NCI-H774 (cell line): ENCODE measurements at places on chromosomes 4 and X.

GRCh38 chr4:34878961-34879360, 1365.4 kb downstream of the ARAP2 start:
- DNase-seq = no peak

DNA sequence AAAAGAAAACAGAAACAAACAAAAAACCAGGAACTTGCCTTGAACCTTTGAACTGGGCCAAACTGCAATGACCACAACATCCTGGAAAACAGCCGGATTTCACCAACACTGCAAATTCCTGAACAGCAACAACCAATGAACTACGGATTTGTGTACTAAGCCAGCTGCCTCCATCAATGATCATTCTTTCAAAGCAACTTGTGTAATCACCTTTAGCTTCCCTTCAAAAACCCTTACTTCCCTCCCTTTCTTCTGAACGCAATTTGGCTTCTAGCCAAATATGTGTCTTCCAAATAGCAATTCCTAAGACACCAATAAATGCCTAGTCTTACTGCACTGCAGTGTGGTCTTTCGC, 98.5 kb upstream of the FAM47C start:
- DNase-seq = no peak

- DNase-seq = no peak
These were observed 110.4 kb upstream of the TRIM2 start for GRCh38 chr4:153093802-153094201.

- no peak for DNase-seq
These were observed 107.6 kb upstream of the CBR4 start for GRCh38 chr4:169117591-169118081.

GRCh38 chrX:17242470-17242869, 132.5 kb upstream of the NHS start:
- DNase-seq = peak; percentile 26

DNA sequence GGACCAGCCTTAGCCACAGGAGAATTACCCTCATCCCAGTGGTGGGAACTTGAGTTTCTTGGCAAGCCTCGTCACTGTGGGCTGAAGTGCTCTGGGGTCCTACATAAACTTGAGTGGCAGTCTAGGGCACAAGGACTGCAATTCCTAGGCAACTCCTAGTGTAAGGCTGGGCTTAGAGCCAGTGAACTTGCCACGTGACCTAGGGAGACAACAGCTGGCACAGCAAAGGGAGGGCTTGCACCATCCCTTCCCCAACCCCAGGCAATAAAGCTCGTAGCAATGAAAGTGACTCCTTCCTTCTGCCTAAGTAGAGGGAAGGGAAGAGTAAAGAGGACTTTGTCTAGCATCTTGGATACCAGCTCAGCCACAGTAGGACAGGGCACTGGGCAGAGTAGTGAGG, 81.8 kb downstream of the TEX11 start:
- no peak for DNase-seq

- no peak for DNase-seq
These were observed 34.6 kb downstream of the USP9X start for GRCh38 chrX:41119803-41120202.

DNA sequence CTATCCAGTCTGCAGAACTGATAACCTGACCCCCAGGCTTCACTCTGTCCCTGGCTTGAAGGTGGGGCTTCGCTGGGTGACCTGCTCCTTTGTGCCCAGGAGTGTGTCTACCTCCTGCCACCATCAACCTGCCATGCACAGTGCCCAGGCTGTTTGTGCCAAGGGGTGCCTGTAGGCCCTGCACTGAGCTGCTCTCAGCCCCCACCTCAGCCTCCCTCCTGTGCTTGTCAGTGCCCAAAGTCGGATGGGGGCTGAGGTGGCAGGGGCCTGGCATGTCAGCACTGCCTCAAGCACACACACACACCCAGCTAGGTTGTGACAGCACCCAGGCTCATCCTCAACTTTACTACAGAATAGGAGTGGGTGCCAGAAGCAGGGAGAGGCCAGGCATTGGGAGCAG, 23.5 kb downstream of the SPCS3 start:
- no peak for DNase-seq

GRCh38 chr4:186724058-186724863, 605 bp upstream of the FAT1 start:
- no peak for DNase-seq

- DNase-seq = no peak
These were observed 161.0 kb upstream of the RAPGEF2 start for GRCh38 chr4:158941895-158942294.

- no peak for DNase-seq
These were observed 39.0 kb downstream of the FRMD7 start for GRCh38 chrX:132088864-132089263.

GRCh38 chr4:14532436-14532835, 469.8 kb upstream of the CPEB2 start:
- DNase-seq = no peak

- DNase-seq = no peak
These were observed 968.5 kb downstream of the C4orf33 start for GRCh38 chr4:130064471-130064870.

- no peak for DNase-seq
These were observed 1496.3 kb downstream of the PCDH7 start for GRCh38 chr4:32216502-32216901.

GRCh38 chrX:41332408-41333002, 1.5 kb upstream of the DDX3X start:
- DNase-seq = no peak

GRCh38 chr4:99447513-99447912, 12.4 kb upstream of the ADH7 start:
- no peak for DNase-seq

DNA sequence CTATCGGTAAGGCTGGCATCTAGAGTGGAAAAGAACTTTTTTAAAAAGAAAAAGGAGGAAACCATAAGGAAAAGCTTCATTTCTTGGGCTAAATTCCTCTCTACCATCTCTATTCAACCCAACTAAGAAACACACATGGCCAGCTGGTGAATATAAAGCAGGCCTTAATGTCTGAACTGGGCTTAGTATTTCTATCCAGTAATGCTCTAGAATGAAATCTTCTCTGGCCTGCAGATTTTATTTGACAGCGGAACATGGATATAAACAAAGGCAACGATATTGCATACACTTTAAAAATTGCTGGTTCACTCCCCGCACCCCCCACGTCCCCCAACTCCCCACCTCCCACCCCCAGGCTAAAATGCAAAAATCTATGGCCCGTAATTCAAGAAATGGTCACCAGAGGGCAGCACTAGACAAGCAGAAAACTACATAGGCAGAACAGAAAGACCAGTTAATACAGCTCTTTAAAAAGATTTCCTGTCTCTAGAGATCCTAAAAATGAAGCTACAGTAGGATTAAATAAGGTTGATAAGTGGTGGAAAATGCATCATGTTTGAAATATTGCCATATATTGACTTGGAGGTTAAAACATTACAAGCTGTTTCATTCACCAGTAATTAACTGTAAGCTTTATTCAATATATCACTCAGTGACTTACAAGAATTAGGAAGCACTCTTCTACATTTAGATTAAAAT, 155.2 kb upstream of the GALNT7 start:
- no peak for DNase-seq

DNA sequence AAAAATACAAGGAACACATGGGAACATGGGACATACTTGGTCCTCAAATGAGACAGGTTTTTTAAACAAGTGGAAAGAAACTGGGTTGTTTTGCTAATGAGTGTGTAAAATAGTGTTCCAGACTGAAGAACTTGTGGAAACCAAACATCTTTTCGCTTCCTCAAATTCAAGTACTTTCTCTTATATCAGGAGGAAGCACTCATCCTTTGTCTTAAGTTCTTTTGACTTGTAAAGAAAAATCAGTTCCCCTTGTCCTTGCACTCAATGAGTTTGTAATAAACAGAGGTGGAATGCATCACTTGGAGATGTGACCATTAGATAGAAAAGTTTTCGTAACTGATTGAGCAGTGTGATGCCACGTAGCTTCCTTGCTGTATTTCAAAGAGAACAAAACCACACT, 101.1 kb downstream of the PHOX2B start:
- no peak for DNase-seq

- no peak for DNase-seq
These were observed 556 bp downstream of the ATP5ME start for GRCh38 chr4:673349-674091.

DNA sequence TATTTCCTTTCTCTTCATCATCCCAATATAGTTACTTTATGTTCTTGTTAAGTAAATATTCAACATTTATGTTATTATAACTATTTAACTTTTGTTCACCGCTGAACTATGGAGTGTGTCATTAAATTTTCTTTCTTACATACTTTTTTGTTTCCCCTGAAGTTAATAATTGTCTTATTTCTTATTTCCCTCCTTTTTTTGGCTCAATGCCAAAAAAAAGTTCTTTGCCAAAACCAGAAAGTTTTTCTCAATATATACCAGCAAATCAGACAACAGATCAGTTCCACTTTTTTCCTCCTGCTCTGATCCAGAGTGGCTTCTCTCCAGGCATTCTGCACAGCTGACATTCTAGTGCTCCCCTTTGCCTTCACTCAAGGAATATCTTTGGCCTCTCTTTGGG, 187.0 kb upstream of the PPARGC1A start:
- DNase-seq = no peak

DNA sequence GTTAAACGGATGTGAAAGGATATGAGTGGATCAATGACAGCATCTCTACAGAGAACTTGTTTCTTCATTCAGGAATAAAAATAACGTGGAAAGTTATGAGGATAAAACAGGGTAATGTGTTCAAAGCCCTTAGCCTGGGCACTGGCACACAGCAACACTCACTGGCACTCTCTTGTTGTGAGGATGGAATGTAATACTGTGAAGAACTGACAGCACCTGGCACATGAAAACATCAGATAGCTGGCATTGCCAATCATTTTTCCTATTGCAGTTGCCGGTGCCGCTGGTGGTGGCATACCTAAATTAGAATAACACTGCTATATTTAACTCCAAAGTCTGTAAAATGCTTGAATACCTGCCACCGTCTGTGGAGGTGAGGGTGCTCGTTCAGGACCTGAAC, 1061.2 kb downstream of the DMD start:
- no peak for DNase-seq

- DNase-seq = no peak
These were observed 563 bp downstream of the FAM13A start for GRCh38 chr4:89056292-89056952.

DNA sequence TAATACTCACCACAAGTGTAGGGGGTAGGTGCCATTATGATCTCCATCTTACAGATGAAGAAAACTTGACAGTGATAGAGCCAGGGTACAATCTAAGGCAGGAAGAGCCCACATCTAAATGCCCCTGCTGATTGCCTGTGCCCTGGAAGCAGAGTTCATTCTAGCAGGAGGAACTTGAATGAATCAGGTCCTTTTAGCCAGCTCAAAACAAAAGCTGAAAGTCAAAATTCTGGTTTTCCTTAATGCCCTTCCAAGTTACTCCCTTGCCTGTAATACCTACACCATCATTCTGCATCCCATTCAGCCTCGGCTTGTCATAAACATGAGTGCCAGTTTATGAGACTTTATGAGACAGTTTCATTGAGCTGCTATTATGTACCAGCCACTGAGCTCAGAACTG, 89.6 kb downstream of the SCD5 start:
- DNase-seq = no peak

GRCh38 chr4:38964942-38965775, 67.0 kb downstream of the TMEM156 start:
- no peak for DNase-seq

- DNase-seq = no peak
These were observed 69.4 kb upstream of the PGM2 start for GRCh38 chr4:37757121-37757520.

DNA sequence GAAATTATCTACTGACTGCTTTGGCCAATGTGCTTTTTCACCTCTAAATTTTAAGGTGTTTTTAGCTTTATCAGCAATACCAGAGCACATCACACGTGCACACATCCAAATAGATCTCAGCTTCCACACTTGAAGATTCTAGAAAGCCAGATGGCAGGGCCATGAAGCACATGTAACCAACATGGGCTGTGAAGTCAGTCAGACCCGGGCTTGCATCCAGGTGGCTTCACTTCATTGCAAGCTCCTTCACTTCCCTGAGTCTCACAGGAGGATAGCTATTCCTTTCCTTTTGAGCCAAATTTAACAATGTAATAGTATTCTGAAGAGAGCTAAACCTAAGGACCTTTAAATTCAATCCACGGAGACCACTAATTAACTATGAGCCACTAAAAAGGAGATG, 86.5 kb downstream of the SH3RF1 start:
- DNase-seq = no peak

GRCh38 chr4:18069810-18070209, 48.3 kb upstream of the LCORL start:
- DNase-seq = no peak

DNA sequence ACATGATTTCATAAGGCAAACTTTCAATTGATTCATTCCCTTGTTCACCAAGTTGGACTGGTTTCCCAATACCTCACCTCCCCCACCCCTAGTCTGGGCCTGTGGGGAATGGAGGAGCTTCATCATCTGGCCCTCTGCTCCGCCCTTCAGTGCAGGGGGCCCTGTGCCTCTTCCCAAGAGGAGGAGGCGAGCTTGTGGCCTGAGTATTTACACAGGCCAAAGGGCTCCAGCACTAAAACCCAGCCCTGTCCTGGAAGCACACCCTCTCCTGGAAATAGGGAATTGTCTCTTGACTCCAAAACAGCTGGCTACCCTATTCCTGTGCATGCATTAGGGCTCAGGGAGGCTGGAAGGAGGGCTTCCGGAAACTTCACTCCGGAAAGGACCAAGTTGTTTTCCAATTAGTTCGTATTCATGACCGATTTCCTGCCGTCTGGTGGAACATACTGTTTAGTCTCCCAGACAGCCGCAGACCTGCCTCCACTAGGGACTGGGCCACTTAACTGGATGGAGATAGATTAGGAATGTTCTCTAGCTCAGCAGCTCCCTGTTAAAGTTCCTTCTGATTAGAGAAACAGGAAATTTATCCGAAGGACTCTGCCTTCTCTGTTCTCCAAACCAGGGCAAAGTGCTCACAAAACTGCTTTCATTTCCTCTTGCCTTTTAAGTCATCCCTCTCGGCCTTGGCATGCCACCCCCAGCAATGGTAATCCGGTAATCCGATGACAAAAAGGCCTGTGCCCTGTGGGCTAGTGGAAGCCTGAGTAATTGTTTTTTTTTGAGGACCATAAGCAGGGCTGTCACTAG, 5.8 kb downstream of the SRPX2 start:
- DNase-seq = no peak

DNA sequence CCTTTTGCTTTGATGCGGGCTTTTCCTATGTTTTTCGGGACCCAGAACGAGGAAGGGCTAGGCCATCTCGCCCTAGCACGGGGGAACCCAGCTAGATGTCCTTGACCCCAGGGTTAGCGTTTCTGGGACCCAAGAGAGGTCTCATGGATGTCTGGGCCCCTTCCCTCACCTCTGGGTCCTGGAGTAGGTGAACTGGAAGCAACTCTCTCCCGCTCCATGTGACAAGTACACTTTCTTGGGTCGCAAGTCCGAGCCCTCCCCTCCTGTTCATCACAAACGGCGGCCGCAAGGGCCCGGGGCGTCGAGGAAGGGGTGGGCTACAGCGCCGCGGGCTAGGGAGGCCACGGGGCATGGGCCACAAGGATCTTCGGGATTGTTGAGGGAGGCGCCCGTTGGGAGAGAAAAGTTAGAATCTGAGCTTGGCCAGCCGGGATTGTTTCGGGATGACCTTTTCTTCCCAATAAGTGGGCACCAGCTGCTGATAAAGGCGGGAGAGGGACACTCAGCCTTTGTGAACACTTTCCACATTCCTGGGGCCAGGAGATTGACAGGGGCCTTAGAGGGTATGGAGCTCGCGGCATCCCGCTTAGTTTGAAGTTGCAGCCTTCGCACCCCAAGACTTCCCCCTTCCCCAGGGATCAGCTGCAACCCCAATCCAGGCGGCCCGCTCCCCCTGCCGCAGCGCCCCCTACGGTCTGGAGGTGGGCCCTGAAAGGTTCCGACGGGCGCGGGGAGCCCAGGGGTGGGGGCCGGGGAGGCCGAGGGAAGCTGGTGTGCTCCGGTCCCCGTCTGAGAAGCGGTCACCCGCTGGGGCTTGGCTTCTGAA, 136.9 kb upstream of the ZIC3 start:
- no peak for DNase-seq
